ENCODE measurements at places on chromosomes 2 and 18.

DNA sequence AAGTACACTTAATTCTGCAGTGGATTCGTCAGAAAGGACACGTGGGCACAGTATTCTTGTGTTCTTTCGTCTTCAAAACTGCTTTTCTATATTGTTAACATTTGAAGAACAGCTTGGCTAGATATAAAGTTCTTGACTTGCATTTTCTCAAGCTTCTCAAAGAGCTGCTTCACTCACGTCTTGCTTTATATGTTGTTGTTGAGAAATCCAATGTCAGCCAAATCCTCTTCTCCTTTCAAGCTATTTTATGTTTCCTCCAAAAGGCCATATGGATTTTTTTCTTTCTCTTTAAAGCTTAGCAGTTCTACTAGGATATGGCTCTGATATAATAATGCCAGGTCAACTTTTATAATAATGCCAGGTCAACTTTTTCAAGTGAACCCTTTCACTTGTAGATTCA is 65.5 kb upstream of the CYP1B1 start:
- no peak for DNase-seq

- no peak for DNase-seq
Observed at GRCh38 chr2:23327416-23327815, 57.6 kb upstream of the KLHL29 start.

DNA sequence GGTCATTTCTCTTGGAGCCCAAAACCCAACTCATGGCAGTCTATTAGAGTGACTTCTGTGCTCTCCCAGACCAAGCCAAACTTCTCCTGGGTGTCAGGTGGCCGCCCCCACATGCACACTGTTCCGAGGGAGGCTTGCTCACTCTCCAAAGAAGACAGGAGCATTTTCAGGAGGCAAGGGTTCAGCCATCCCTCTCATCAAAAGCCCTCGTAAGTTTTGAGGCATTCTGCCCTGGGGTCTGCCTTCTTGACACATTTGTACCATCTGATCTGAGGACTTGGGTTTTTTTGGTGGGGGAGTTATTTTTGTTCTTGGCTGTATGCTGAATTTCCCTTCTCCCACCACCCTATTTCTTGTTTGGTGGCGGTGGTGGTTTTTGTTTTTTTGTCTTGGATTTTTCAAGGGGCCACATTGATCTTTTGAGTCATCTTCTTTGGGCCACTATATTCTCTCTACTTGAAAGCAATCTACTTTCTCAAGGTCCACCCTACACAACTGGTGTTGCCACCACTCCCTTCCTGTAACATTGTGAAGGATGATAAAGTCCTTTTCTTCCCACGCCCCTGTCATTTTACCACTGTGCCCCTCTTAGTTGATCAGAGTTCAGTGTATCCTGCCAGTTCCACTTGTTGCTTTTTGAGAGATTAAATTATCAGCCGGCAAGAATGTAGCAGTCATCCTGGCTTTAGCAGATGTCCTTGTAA is 255.8 kb downstream of the CYP26B1 start:
- no peak for DNase-seq

DNA sequence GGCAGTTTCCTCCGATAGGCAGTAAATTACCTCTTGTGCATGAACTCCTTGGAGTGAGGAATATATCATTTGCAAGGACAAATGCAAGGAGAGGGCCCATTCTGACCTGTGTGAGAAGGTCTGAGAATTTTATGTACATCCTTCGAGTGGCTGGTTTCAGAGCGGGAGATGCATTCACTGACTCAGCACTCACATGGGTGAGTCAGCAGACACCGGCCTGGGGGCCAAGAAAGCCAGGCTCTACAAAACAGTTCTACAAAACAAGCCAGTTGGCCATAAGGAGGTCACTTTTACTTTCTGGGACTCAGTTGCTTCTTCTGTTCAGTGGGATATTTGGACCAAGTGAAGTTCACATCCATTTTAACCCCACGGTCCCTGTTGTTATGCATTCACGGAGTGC is 35.3 kb downstream of the CYP26B1 start:
- DNase-seq, result no peak

DNA sequence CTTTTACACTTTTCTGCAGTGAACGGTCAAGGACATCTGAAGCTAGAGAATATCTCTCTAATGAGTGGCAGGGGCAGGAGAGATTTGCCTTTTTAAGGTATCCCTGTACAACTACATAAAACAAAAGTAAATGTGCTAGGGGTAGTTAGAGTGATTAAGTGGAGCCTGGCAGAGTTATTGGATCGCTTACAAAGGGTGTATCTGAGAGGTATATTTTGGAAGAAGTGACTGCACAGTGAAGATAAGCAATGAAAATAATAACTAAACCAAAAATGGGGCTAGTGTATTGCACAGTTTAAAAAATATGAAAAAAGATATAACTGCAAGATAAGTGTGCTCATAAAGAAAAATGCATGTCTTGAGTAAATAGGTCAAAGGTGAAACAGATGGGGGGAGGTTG is 193.5 kb upstream of the EPC2 start:
- DNase-seq, result no peak

GRCh38 chr2:100394111-100394641 is 23.3 kb downstream of the CHST10 start:
- no peak for DNase-seq

Data from stimulated activated CD8-positive, alpha-beta memory T cell treated with anti-CD3 and anti-CD28 coated beads, Interleukin-15, amount 100 ng/mL, for 24 hours (primary cell).